ENCODE measurements at places on chromosomes 6 and 20.

DNA sequence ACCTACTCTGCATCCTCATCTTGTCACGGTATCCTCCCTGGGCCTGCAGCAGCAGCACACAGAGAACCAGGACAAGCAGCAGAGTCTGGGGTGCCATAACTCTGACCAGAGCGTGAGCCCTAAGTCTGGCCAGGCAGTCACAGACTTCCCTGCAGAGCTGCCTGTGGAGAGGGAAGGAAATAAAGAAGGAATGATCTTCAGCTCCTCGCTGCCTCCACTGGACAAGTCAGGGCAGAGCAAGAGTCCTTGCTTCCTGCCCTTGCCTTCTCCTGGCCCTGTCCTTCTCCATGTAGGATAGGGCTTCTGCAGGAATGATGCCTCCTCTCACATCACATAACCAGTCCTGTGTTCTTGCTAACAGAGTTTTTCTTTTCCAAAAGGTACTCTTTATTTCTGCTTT is 15.9 kb upstream of the WFDC11 start:
- no peak for DNase-seq

DNA sequence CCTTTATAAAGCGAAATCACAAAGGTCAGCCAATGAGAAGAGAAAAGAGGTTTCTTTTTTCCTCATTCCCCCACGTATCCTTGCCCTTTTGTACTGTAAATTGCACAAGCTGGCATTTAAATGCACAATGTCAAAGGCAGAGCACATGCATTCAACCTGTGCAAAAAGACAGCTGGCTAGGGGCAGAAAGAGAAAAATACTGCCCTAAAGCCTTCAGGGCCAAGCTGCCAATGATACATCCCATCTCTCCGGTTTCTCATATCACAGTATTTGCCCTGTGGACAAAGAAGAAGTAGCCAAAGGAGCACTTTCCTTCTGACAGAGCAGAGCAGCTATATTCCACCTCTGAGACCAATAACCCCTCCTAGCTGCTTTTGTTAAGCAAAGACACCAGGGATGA is 219.2 kb downstream of the TRDN start:
- no peak for DNase-seq

GRCh38 chr6:84809455-84809854 is 45.1 kb upstream of the TBX18 start:
- no peak for DNase-seq

- no peak for DNase-seq
Measured at GRCh38 chr6:165077876-165078275, 231.5 kb downstream of the C6orf118 start.

GRCh38 chr6:165218829-165219228 is 90.6 kb downstream of the C6orf118 start:
- DNase-seq: no peak

DNA sequence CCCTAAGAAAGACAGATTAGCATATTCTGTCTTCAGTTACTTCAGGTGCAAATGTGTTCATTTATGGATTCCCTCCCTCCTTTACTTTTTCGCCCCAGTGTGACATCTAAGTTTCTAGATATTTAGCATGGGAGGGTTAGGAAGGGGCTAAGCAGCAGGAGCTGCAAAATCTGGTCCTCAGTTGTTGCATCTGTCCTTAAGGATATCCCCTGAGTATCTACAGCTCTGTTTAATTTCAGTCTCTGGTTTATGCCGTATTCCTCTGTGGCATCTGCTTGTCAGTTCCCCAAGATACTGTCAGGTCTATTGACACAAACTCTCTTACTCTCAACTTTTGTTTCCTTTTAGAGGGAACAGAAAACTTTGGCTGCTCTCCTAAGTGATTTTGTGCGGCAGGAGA is 754.6 kb upstream of the MAP3K7 start:
- DNase-seq: no peak

GRCh38 chr20:16446991-16447390 is 126.3 kb downstream of the KIF16B start:
- DNase-seq: no peak

DNA sequence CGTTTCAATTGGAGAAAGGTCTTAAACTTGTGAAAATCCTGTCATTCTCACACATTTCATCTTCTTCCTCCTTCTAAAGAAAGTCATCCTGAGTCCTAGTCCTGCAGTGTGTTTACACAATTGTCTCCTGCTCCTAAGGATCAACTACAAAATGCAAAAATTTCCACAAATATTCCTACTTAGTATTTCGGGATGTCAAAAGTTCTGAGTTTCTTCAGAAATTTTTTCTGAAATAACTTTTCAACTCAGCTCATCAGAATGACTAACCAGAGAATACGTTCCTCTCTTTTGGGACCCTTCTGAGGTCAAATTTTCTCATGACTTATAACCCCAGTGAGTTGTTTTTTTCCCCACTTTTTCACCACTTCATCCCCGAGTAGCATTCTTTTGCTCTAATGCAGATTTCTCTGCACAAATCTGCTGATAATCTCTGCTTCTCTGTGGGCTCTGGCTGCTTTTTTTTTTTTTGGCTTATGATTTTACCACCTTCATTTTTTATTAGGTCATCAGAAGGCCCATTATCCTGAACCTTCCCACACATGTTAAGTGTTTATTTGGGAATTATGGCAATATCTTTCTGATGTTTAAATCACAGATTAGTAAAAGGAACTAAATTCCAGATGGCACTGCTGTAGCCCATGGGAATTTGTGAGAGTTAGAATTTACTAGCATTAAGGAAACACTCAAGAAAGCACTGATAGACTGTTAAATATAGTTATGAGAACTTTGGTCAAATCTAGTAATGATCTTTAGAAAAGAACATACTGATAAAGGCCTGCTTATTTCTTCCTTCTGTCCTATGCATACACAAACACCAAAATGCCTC is 41.4 kb downstream of the MAP3K5 start:
- DNase-seq: no peak

GRCh38 chr20:1086277-1087213 is 31.9 kb upstream of the PSMF1 start:
- DNase-seq: no peak

DNA sequence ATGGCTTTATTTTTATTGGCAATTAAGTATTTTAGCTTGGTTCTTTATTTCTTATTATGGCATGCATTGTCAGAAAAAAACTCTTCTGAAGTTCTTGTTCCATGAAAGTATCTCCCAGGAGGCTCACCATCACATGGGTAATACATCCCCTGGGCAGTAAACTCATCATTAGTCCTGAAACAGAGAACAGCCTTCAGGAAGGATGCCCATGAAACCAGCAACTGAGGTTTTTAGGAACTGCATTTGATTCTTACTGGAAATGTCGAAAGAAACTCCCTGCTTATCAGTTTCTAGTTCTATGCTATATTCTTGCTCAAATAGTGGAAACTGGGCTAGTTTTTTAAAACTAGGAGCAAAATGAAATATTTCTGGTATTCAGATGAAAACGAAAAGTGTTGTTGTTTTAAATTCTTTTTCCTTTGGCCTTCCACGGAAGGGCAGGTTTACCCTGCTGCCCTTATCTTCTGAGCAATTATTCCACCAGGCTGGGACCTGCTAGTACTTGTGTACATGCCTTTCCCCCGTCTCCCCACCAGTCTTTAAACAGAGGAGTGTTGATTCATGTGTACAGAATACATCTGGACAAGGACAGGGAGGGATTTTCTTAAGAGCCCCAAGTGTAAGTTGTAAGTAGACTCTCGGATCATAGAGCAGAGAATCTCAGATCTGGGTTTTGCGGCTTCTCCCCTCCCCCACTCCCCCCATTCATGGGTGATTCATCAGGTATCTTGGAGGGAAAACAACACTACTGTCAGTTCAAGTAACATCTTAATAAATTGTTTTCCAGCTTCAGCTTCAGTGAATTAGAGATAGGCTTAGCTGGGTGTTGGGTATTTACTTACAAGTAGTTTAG is 81.5 kb downstream of the RTN4IP1 start:
- DNase-seq: peak; percentile 41

- DNase-seq: no peak
Measured at GRCh38 chr6:25670793-25671513, 18.9 kb downstream of the SCGN start.

DNA sequence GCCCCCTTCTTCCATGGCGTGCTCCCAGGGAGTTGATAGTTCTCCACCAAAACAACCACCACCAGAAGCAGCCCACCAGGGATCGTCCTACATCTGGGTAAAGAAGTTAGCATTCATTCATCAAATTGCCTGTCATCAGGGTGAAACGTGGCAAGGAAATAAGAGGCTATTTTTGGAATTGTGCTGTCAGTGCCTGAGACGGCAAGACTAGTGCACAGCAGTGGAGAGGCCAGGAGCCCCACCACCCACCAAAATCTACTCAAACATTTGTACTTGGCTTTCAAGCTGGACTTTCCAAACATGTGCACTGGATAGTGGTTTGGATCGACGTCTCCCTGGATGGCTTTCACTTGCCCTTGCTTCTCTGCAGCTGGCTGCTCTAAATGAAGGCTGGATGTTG is 44.8 kb downstream of the TXNDC5 start:
- DNase-seq: no peak

DNA sequence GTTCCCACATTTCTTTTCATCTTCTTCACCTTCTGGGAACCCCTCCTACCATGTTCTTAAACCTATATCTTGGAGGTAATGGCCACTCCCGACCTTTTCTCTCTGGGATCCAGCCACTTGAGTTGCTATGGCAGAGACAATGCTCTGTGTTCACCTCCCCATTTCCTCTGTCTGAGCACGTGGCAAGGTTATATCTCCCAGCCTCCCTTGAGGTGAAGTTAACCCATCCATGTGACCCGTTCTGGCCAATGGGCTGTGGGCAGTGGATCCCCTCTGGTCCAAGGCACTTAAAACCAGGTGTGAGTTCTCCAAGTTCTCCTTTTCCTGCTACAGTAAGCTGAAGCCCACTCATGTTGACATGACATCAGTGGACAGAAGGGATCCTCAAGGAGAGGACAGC is 261.4 kb downstream of the LRFN2 start:
- DNase-seq: no peak

GRCh38 chr6:143652841-143653331 is 24.9 kb upstream of the PHACTR2 start:
- no peak for DNase-seq

GRCh38 chr20:48169650-48170225 is 384.5 kb upstream of the SULF2 start:
- no peak for DNase-seq

DNA sequence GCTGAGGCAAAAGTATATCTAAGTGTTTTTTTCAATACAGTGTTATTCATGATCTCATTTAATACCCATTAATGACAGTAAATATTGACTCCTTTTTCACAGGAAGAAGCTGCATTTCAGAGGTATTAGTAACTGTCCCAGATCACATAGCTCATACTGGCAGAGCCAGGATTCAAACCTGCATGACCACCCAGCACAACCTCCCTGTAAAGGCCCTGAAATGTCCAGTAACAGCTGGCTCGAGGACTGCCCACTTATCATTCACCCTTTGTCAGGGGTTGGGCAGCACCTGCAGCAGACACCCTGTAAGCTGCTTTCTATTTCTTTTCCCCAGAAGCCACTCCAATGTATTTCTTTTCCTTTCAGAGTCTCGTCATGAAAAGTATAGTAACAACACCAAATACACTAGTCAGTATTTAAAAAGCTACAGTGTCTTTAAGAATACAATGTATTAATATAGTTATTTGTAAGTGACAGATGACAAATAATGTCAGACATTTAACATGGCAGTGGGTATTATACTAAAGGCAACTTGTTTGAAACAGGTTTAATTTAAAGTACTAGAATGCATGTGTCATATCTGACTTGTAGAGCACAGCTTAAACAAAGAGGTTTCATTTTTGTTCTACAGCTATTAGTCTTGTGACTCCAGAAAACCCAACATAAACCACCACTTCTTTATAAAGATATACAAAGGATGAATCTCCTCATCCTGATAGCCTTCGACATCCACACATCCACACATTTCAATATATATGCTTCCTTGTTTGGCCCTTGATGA is 841.6 kb upstream of the GJE1 start:
- no peak for DNase-seq

DNA sequence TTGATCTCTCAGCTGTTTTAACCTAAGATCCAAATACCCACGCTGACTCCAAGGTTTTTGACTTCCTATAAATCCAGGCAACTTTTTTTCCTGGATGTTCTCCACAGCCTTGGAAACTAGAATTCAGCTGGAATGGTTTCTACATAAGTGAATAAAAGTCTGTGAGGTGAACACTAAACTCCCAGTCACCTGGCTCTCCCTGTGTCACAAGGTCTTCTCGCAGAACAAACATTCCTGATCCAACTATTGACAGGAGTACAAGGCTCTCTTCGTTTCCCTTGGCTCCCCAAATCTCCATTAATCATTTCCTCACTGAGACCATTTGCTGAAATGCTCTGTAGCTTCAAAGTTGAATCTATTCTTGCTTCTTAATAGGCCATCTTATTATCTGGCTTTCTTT is 265.7 kb downstream of the ADGRG6 start:
- DNase-seq: no peak

GRCh38 chr6:152816055-152816454 is 65.5 kb downstream of the VIP start:
- DNase-seq: no peak

- DNase-seq: no peak
Measured at GRCh38 chr20:32631933-32632460, 41.7 kb downstream of the C20orf203 start.

DNA sequence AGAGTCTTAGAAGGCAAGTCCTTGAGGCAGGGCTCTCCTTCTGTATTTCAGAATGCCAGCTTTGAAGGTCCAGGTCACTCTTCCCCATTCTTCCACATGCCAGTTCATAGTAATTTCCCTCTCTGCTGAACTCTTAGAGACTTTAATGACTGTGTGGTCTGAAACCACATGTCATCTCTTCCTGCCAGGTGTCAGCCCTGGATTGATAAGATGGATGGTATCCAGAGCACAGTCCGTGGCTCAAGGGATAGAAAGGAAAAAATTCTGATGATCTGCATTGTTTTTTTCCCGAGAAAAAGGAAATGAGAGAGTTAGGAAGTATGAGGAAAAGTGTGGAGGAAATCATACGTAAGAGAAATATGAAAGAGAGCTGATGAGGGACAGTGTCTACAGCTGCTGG is 250.9 kb downstream of the TPBG start:
- no peak for DNase-seq

Measured in CD4-positive, alpha-beta T cell treated with Interferon alpha-2 for 1 hour (primary cell).